COR-L47 (cell line): ENCODE measurements at places on chromosomes 4 and X.

GRCh38 chr4:35347276-35347675 lies 897.0 kb downstream of the ARAP2 start:
- no peak for DNase-seq

- DNase-seq = no peak
Measured at GRCh38 chr4:128527351-128527750, 239.7 kb upstream of the PGRMC2 start.

GRCh38 chr4:139266583-139267257 lies 13.3 kb downstream of the MGARP start:
- DNase-seq = no peak

DNA sequence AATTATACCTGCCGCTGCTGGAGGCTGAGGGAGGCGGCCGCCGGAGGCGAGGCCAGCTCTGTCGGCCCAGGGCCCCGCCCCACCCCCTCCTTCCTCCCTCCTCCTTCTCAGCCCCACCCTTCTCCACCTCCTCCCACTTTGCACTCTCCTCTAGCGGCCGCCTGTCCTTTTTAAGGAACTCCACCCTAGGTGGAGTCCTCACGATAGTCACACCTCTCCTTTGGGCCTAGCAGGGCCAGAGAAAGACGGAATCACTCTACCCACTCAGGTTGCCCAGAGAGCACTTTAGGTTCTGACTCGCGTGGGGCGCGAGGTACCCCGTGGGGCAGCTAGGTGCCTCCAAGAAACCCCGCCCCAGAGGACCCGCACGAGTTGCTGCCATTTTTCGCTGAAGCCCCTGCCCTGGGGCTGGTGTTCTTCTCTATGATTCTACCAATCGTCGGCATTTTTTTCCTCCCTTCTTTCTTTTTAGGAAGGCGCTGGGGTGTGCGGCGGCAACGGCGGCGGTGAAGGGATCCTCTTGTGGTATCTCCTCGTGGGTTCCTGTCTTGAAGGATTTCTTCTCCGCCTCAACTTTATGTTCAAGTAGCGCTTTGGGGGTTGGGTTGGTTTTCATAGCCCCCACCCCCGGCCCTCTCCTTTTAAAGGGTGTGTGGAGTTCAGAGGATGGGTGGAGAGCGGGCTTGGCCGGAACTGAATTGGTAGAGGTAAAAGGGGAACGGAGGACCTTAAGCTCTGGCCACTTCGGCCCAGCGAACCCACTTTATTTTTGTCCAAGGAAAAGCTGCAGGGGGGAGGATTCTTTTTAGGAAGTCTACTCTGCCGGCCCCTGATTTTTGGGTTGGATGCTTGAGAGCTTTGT lies at the start of gene KLF8:
TSS of gene KLF8 (plus strand) at position 136 of the 862 bp plus-strand sequence. CDS start 979 bp downstream, outside the sequence.
- no peak for DNase-seq
